ENCODE measurements at places on chromosomes 2 and 18.

DNA sequence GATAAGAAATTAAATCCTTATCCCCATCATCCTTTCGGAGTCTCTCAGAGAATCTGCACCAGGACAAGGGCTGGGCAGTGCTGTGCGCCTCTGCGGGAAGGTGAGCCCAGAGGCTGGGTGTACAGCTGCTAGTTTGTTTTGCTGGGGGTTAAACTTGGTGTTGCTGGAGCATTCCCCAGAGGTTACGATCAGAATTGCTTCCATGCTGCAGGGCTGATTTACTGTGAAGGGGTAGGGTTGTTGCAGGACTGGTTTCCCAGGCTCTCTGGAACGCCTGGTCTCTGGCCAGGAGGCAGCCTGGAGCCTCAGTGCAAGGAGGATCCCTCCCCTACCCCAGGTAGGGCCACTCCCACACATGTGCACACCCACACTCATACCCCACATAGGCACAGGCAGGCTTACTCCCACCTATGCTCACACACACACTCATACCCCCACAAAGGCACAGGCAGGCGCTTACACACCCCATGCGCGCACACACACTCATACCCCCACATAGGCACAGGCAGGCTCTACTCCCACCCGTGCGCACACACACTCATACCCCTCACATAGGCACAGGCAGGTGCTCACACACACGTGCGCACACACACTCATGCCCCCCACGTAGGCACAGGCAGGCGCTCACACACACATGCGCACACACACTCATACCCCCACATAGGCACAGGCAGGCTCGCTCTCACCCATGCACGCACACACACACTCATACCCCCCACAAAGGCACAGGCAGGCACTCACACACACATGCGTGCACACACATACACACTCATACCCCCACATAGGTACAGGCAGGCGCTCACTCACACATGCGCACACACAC is 11.3 kb downstream of the CNNM4 start:
- no peak for DNase-seq

DNA sequence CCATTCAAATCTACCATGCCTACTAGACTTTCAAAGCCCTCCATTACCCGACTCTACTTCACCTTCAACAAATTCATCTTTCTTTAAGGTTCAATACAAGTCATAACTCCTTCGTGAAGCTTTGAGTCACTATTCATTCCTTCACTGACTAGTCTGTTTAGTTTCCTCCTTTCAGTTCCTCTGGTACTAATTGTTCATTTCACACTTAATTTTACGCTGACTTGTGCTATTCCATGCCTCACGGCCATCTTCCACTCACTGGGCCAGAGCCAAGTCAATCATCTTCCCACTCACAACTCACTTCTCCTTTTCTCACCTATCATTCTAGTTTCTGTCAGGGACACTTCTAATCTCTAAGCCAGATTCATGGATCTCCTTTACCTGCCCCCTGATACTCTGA is 136.2 kb downstream of the MTX2 start:
- no peak for DNase-seq

DNA sequence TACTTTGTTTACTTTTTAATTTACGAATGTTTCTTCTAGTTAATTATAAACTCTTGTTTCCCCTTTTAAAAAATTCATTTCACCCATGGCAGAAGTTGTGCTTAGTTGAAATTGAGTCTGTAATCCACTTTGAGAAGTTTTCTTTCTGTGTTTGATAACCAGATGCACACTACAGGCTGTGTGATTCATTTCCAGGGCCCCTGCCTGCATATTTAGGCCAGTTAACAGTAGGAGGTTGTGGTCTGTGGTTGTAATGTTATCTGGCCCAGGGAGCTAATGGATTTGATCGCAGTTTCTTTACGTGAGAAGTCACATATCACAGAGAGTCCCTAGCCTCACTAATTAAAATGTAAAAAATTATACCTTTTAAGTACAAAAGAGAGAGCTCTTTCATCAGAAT is 3.3 kb downstream of the CDH7 start:
- DNase-seq: peak; percentile 51

- no peak for DNase-seq
Observed at GRCh38 chr2:127859712-127860085, 1.7 kb upstream of the POLR2D start.
